ENCODE measurements at places on chromosomes 1 and 21. TPM values are rescaled to one million over a fixed set of nuclear protein-coding genes. Genes with fewer than 3 reads are reported as not detected.

The TOR1AIP2 gene
- total RNA-seq: 15.4 TPM

The EDN2 gene
- 46.3 TPM for total RNA-seq

The XCL2 gene
- not detected for total RNA-seq

The FOXD3 gene
- total RNA-seq: 1.0 TPM

The TCHH gene
- total RNA-seq: 0.25 TPM

The KRTAP13-2 gene
- not detected for total RNA-seq

The FCRL2 gene
- not detected for total RNA-seq

The IQGAP3 gene
- total RNA-seq: 19.1 TPM

The OR2M4 gene
- total RNA-seq: not detected

The CTTNBP2NL gene
- 4.8 TPM for total RNA-seq

The FAM229A gene
- 3.6 TPM for total RNA-seq
